Fibroblast of mammary gland (primary cell): ENCODE measurements at places on chromosomes 2 and 18.

DNA sequence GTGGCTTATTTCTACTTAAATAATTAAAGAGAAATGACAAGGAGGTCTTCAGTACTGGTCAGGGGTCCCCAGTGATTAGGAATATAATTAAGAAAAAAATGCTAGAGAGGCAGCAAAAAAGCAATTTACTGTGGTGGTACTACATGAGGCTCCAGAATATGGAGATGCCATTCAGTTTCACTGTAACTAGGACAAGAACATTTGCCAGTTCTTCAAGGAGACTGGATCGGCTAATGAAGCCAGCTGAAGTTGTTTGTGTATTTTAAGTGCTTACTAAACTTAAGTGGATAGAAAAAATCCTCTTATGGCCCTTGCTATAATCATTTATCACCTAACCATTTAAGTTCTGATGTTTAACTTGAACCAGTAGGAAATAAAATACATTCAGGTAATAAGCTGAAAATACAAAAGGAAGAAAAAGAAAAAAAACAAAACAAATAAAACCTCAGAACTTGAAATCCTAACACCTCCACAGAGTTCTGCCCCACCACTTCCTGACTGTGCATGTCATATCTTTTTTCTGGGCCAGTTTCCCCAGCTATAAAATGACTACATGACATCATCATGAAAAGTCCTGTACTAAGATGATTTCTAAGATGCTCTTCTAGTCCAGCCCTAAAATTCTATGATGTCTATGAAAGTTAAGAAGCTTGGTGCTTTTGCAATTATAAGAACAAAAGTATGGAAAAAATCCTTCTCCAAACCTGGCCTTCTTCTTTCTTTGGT, 98.0 kb downstream of the TRABD2A start:
- DNase-seq: peak; percentile 6

DNA sequence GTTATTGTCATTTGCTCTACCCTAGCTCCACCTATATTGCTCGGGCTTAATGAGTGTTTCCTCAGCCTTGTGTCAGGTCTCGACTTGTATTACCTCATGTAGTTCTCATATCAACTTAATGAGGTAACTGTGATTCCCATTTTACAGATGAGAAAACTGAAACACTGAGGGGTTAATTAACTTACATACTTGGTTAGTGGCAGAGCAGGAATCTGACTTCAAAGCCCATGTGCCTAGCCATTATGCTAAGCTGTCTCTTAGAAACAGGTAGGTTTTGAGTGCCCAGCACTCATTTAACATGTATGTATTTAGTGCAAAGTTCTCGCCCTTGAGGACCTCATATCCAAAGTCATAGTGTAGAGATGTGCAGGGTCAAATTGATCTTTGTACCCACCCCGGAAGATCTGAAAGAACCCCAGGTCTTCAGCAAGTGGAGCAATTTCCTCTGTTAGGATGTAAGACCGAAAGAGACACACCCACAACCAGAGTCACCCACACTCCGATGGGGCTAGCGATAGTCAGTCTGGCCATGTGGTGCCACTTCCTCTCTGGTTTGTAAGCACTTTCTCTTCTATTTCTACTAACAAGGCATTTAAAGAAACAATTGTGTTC, 121.0 kb upstream of the SLC39A10 start:
- DNase-seq: no peak

DNA sequence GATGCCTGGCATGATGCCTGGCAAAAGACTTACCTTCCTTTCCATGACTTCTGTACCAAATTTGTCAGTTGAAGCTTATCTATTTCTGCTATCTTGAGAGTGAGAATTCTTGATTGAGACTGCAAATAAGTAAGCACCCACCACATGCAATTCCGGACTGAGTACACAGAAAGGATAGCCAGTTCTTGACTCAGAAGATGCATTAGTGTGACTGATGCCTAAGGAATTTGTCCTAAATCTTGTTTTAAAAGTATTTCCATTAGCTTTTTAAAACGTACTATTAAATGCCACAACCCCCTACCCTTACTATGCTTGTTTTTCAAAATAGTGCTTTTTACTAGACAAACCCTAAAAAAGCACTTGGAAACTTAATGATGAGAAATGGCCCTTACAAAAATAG, 545 bp downstream of the MPP4 start:
- DNase-seq: peak; percentile 86

DNA sequence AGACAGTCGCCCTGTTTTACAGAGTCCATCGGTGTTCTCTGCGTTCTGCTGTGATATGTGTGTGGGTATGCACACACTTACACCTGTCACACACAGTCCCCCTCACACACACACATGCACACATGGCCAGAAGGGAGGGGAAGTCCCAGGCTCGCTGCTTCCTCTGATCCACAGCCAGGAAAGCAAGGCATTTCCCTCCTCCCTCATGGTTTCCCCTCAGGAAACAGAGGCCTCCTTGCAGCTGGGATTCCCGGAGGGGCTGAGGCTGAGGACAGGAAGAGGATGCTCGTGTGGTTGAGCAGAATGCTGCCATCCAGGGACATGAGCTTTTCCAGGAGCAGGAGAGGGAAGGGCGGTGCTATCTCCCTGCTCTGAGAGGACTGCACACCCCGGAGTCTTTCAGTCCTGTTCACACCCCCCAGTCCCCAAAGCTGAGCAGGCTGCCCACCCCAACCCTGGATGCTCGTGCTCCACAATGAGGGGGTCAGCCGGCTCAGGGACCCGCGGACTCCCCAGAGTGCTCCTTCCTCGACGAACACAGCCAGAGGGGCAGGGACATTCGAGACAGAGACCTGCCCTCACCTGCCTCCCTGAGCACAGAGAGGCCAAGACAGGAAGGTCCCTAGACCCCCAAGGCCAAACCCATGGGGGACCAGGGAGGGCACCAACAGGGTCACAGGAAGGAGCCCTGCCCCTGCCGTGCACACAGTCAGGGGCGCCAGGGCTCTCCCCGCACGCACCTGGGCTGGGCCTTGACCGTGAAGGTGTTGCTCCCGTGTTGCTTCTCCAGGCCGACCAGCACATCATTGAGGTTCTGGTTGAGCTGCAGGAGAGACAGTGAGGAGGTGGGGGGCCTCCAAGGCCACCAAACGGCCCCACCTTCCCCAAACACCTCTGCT, 45.3 kb downstream of the BIN1 start:
- DNase-seq: no peak

DNA sequence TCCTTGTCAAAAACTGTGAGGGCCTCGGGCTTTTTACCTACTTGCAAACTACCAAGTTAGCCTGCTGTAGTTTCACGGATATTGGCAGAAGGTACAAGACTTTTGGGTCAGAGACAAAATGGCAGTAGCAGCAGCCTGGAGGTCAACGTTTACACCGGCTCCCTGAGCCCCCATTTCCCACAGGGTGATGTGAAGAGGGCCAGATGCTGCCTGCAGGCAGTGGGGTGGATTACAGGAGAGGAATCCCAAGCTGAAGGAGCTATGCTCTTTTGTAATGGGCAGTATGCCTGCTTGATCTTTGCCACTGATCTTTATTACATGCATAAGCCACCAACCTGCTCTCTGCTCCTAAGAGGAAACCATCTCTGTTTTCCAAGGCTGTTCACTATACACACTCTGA, 29.5 kb upstream of the SP5 start:
- DNase-seq: no peak

DNA sequence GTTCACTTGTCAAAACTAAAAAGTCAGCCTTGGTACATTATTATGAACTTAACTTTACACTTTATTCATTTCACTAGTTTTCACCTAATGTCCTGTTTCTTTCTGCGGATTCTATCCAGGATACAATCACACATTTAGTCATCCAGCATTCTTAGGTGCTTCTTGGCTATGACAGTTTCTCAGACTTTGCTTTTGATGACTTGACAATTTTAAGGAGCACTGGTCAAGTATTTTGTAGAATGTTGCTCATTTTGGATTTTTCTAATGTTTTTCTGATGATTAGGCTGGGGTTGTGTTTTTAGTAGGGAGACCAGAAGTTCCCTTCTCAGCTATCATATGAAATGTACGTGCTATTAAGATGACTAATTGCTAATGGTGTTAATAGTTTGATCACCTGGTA, 601.2 kb downstream of the LRRTM4 start:
- no peak for DNase-seq

DNA sequence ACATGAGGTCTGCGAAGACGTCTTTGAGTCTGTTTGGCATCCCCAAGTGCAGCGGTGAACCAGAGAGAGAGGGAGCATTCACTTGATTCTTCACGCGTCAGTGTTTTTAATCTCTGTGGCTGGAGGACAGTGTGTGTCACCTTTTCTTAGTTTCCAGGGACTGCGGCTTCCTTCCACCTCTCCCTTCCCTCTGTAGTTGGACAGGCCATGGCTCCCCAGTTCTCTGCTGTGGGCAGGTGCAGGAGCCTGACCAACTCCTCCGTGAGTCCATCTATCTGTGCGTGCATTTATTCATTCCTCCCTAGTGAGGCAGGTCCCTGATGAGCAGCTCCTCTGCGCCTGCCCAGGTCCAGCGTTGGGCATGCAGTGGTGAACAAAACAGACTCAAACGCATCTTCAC, 42.9 kb downstream of the AGAP1 start:
- no peak for DNase-seq

DNA sequence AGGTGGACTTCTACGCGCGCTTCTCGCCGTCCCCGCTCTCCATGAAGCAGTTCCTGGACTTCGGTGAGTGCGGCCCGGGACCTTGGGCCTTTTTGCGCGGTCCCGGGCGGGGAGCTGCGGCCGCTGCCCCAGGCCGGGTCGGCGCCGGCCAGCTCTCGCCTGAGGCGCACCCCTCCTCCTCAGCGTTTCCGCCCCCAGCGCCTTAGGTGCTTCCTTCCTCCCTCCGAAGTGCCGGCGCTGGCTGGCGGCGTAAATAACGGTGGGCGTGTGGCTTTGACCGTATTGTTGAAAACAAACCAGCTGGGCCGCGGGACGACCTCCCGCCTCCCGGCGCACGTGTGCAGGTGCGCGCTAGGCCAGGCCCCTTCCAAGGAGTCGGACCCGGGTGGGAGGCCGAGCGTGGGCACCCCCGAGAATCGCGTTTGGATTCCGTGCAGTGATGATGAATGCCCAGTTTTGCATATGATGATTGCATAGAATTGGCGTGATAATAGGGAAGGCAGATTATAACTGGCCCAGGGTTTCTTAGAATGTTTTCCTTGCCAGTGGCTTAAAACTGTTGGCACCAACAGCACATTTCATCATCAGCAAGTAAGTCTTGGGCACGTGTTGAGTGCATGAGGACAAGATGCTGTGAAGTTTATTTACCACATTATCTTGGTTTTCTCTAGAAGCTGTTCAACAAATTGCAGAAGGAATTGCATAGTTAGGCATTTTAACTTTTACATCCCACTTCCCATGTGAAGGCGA, 569 bp downstream of the PDK1 start:
- peak; percentile 76 for DNase-seq

DNA sequence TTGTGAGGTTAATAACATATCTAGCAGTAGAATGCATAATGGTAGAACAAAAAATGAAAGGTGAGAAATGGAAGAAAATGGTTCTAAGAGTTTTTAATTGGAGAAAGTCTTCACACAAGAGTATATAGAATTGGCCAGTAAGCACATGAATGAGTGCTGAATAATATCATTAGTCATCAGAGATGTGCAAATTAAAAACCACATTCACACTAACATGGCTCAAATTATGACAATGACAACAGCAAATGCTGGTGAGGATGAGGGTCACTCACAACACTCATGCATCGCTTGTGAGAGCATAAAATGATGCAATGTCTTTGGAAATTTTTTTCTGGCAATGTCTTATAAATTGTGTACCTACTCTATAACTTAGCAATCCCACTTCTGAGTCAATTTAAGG, 1355.4 kb upstream of the ACVR2A start:
- DNase-seq: peak; percentile 1

DNA sequence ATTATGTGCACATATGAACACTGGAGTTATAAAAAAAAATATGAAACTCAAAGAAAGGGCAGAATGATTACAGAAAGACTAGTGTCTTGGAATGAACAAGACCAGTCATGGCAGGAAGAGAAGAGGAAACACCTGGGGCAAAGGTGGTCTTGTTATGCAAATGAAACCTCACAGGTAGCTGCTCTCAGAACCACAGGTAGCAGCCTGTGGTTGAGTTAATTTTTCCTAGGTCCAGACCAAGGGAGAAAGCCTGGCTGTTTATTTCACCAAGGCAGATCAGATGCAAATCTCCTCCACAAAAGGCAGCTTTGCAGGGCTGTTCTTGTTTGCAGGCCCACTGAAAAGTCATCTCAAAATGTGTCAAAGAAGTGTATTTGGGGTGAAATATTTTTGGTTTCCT, 785.8 kb downstream of the RNF144A start:
- no peak for DNase-seq

DNA sequence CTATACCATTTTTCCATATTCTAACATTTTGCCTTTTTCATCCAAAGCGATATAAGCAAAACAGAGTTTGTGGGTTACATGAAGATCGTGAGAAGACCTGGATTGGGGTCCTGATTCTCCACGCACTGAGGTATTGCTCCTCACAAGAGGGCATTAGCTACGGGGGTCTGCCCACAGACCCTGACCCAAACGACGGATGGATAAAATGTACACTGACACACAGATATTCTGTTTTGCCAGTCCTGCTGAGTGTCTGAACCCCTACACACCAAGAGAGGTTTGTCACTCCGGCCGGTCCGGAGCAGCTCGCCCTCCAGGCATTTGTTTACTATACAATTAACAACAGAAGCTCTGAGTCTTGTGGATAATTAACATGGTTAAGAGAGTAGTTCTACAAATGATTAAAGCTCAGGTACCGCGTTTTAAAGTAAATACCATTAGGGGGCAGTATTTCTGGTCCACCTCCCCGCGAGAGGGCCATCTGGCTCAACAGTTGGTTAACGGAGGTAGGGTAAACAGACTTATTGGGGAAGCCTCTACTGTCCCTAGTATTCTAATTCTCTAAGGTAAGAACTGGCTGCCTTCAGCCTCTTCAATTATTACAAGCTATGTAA, 28.4 kb downstream of the SCYGR8 start:
- no peak for DNase-seq

GRCh38 chr2:75573145-75573878, 12.6 kb upstream of the EVA1A start:
- no peak for DNase-seq

DNA sequence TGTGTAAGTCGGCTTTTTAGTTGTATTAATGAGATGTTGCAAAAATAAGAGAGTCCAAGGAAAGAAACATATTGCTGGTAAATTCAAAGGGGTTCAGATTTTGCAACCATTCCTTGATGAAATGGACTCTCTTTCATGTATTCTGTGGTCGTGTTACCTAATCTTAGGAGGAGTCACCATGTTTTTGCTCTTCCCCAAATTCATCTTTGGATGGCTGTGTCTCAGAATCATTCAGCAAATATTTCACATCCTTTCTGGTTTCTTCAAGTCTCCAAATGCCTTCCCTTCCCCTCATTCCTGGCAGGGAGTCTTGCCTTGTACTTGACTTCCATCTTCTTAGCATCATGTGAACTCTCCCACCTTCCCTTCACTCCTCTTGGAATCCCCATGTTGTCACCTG, 66.1 kb downstream of the PTPRM start:
- DNase-seq: peak; percentile 19
